CD4-positive, alpha-beta T cell treated with Interleukin-15 for 4 hours (primary cell): ENCODE measurements at places on chromosomes 4 and X.

DNA sequence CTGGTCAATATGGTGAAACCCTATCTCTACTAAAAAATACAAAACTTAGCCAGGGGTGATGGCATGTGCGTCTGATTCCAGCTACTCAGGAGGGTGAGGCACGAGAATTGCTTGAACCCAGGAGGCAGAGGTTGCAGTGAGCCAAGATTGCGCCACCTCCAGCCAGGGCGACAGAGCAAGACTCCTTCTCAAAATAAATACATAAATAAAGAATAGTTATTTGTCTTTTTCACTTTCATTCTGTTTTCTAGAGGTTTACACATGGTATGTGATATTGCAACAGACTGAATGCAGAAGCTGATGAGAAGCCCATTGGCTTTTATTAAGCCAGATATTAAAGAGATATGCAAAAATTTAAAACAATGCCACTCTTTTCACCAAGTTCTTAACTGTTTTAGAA is 8.2 kb downstream of the KLHL15 start:
- DNase-seq, result no peak

- DNase-seq, result no peak
Observed at GRCh38 chr4:101451086-101451485, 103.8 kb upstream of the PPP3CA start.

DNA sequence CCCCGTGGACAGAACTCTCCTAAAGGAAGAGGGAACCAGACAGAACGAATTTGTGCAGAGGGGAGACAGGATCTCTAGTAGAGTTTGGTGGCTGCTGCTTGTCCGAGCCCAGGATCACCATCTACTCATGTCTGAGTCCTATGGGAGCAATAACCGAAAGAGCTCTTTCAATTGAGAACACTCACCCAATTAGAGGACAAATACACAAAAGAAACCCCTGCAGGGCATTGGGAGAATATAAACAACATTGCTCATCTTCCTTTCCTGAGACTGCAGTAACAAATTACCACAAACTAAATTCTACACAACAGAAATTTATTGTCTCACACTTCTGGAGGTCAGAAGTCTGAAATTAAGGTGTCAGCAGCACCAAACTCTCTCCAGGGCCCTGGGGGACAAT is 65.6 kb downstream of the SPINK2 start:
- no peak for DNase-seq

DNA sequence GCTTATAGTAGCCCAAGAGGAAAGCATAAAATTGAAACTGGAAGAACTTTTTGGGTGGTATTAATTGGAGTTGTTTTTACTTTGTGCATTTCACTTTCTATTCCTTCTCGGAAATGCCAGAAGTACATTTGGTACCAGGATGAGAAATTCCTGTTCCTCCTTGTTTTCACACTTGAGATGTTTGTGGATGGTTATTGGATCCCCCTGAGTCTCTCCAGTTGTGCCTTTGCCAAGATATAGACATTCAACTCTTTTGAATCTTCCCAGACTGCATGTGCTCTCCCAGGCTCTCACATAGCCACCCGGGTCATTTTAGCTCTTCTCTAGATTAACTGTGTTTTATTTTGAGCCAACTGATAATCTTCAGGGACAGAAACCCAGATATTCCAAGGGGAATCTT is 120.5 kb downstream of the AFF1 start:
- no peak for DNase-seq

DNA sequence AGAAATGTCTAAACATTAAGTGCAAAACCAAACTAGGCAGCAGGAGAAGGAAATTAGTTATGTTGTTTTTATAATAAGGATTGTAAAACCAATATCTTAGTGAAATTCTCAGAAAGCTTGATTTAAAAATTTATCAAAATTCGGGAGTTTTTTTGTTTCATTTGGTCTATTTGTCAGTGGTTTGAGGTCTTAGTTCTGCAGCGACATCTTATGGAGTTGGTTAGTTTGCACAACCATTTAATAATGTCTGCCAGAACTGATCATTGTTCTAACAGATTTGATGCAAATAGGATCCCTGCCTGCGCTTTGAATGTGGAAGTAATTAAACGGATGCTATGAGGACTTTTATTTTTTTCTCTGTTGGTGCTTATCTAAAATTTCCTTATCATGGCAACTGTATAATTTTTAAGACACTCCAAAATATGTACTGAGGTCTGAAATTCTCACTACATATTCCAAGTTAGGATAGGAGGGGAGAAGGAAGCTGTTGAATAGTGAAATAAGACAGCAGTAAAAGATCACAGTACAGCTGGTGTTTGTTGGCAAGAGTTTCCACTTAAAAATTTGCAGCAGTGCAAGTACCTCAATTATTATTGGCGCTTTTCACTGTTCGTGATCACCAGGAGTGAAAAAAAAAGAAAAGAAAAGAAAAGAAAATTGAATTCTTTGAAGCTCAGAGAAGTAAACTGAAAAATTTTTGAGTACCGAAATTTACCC is 2521.4 kb downstream of the ARAP2 start:
- no peak for DNase-seq

DNA sequence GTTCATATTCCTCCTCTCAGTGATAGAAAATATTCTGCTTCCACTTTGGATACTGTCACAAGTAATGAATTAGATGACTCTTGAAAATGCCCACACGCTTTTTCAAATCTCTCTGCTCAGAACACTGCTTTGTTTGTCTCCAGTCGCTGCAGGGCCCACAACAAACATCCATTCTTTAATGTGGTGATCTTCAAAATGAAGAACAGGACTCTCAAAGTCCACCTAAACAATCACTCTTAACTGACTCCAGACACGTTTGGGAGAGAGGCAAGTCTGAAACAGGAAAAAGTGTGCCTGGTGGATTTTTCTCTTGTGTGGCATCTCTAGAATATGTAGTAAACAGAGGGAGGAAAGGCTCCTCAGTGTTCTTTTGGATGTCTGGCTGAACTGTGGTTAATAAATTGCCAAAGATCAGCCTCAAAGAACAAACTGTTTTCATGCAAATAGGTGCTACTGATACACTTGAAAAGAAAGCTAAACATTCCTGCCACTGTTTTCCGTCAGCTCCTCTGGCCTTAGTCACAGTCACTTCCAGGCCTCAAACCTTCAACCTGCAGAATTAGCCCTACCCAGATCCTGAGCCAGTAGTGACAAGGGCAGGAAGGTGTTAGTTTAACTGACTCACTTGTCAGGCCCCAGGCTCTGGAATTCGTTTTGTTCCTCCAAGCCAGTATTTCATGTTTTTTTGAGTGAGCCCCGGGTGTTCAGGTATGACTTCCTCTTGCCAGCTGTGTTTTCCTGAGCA is 259.6 kb upstream of the GPC4 start:
- no peak for DNase-seq

GRCh38 chr4:103097112-103097511 is 2.5 kb downstream of the BDH2 start:
- DNase-seq, result no peak

- no peak for DNase-seq
Observed at GRCh38 chr4:7139167-7139982, 53.0 kb upstream of the SORCS2 start.

DNA sequence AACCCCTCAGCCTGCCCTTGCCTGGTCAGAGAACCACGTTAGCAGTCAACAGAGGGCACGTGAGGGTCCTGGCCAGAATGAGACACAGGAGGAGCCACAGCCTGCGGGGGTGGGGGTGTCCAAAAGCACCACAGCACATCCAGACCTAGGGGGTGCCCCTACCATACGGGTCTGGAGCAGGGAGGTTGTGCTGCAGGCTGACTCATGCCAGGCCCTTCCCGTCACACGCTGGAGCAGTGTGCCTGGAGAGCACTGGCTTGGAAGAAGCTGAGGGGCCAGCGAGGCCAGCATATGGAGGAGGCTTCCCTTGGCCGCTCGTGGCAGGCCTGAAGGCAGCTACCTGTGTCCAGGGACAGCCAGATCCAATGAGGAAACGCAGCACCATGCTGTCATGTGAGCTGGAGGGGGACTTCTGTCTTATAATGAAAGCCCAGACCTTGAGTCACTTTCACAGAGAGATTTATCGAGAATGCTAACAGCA is 1.5 kb upstream of the IRAK1 start:
- DNase-seq, result no peak

DNA sequence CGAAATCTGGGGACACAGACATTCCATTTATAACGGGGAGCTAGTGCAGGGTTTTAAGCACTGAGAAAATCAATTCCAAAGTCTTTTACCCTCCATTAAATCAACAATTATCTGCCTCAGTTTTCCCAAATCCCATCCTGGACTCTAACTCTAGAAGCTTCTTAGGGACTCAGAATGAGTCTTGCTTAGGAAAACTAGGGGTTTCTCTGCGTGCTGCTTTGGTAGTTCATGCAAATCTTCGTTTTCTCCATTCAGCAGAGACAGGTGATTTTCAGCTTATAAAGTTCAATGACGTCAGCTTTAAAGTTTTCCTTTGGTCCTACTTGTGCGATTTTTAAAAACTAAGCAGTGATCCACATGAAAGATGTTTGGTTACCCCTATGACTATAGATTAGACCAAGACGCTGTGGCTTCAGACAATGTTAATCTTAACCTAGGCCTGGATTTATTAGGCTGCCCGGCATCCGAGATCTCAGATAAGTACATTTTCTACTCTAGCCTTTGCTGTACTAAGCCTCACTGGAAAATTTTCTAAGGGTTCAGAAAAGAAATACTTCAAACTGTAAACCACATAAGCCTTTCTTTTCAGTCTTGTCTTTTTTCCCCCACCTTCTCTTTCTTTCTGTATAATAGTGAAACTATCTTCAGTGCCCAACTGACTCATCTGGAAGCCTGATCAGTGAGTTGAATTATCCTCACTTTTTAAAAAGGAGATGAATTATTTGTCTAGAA is 121.4 kb upstream of the GATB start:
- DNase-seq, result no peak

DNA sequence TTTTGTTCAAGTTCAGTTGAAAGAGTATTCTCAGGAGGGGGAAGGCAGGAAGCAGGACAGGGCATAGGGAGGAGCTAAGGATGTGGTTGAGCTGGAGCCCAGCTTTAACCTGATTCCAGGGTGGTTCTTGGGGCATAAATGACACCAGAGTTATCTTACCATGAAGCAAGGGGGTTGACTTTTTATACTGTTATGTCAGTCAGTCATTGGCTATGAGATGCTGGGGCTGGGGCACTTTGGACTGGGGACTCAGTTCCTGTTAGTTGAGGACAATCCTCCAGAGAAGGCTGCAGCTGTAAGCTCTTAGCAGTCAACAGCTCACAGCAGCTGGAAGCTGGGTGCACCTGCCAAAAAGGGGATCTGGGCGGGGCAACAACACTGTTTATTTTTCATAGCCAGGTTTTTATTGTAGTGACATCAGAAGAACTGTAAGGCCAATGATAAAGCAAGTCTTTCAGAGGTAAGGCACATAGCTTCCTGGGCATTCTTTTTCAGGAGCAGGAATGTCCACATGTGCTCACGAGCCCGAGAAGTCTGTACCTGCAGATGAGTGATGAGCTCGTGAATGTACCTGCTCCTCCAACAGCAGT is 78.5 kb downstream of the MID1IP1 start:
- no peak for DNase-seq

DNA sequence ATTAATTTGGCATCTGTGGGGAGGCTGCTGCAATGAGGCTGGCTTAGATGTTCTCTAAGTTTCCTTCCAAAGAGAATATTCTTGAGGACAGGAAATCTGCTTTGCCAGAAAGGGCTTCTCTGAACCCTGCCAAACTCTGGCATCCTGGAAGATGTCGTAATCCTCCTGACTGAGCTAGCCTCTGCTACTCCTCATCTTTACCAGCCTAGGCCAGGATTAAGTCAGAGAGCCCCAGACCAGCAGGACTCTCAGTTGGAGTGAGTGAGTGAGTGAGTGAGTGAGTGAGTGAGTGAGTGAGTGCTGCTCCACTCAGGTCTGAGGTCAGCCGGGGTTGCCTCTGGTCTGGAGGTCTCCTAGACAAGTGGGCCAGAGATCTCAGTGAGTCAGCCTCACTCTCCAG is 104.9 kb upstream of the SOD3 start:
- no peak for DNase-seq

- DNase-seq, result no peak
Observed at GRCh38 chrX:44747969-44748368, 95.9 kb upstream of the DUSP21 start.

GRCh38 chr4:8046925-8047541 is 107.4 kb upstream of the AFAP1 start:
- DNase-seq, result peak; percentile 18
